ENCODE measurements at places on chromosomes 12 and 14.

GRCh38 chr14:21543521-21543960 lies 17.4 kb upstream of the SALL2 start:
- DNase-seq, result no peak

DNA sequence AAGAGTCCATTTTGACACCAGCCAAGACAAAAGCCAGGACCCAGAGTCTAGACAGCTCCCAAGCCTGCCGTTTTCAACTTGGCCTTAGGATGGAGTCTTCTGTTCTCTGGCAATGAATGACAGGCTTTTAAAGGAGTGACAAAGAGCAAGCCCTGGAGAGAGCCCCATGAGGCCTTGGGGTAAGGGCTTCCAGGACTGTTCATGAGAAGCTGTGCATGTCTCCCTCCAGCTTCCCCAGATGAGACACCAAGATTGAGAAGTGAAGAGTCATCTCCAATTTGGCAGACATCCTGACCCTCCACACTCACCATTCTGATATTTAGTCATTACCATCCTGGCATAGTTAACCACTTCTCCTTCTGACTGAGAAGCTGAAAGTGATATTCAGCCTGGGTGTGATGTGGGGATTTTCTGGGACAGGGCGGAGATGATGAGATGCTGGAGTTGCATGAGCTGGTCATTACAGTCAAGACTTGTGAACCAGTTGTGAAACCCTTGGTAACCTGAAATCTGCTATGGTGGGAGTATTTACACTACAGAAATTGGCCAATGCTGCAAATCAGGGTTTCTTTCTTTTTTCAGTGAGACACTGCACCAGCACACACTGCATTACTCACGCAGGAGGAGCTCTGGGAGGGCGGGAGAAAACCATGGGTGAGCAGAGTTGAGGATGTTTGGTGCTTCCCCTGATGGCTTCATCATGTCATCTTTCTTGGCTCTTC lies 77.8 kb downstream of the VCPKMT start:
- peak; percentile 92 for DNase-seq

DNA sequence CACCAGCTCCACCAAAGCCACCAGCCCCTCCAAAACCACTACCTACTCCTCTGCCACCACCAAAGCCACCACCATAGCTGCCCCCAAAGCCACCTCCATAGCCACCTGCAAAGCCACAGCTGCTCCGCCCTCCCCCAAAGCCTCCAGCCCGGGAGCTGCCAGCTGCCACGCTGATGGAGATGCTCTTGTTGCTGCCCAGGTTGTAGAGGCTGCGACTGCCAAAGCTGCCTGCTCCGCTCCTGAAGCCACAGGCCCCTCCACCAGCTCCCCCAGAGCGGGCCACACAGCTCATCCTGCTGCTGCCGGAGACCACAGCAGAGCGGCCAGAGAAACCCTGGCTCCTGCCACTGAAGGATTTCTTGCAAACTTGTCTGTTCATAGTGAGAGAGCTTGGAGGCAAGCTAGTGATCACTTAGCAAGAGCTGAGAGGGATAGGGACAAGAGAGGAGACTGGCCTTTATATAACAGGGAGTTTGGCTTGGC lies at the start of gene KRT76:
TSS of gene KRT76 (minus strand) at position 433 of the 483 bp plus-strand sequence. CDS start at position 379, 54 bp downstream.
- no peak for DNase-seq

DNA sequence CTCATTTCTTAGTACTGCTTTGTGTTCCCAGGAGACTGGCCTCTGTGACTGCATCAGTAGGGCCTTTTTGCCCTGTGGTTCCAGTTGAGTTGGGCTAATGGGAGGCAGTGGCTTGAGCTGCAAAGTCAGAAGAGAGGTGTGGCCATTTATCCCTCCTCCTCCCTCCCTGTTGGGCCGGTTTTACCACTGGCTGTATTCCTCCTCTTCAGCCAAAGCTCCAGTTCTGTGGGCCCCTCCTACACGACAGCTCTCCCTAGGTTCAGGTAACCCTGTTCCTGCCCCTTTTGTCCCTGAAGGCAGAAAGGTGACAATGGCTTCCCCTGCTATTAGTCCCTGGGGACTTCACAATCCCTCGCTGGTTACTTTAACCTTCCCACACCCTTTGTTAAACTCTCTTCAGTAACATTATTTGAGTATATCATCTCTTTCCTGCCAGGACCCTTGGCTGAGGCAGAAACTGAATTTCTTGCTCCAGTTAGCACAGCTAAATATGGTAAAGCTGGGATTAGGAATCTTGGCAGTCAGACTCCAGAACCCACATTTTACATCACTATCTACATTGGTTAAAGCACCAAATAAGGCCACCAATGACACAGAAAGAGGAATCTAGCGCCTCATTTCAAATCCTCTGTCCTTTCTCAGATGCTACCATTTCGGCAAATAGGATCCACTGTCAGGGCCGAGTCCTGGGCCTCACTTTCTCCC lies 121.9 kb upstream of the SLC35F4 start:
- DNase-seq, result no peak

- no peak for DNase-seq
Measured at GRCh38 chr12:5904441-5904840, 40.6 kb downstream of the ANO2 start.

GRCh38 chr12:6452245-6452943 lies 552 bp downstream of the TAPBPL start:
- no peak for DNase-seq

DNA sequence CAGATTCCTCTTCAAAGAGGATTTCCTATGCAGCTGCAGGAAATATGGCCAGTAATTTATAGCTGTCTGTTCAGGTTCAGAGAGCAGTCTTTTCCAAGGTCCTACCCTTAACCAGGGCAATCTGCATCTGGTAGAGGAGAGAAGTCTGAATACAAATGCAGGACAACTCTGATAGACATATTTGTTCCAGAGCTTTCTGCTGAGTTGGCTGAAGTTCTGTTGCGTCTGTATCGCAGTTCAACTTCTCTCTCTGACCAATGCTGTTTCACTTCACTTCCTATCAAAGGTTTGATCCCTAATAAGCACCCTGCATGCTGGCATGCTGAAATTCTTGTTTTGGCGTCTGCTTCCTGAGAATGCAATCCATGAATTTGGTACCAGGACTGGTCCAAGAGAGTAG lies 14.0 kb upstream of the CCDC91 start:
- DNase-seq, result no peak
